ENCODE measurements at places on chromosomes 5 and 9. TPM values are rescaled to one million over a fixed set of nuclear protein-coding genes. Genes with fewer than 3 reads are reported as not detected.

The PTPN3 gene
- total RNA-seq, result not detected

DNA sequence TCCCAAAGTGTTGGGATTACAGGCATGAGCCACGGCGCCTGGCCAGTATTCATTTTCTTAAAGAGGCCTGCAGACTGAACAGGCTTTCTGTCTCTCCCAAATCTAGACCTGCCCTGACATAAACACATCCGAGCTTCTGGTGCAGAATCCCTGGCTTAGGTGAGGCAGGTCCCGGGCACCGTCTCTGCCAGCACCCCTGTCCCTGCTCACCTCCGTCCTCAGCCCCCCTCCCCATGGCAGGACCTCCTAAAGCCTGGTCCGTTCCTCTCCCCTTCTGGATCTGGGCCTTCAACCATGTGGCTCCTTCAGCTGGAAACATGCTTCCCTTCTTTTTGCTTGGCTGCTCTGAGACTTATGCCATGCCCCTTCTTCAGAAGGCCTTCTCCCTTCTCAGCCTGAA, 22.7 kb upstream of the RXRA start:
- DNase-seq, result no peak

GRCh38 chr5:18159331-18159730, 525.1 kb downstream of the TAF11L14 start:
- no peak for DNase-seq

GRCh38 chr5:7754997-7755596, 95.8 kb downstream of the CFAP90 start:
- peak; percentile 25 for DNase-seq

DNA sequence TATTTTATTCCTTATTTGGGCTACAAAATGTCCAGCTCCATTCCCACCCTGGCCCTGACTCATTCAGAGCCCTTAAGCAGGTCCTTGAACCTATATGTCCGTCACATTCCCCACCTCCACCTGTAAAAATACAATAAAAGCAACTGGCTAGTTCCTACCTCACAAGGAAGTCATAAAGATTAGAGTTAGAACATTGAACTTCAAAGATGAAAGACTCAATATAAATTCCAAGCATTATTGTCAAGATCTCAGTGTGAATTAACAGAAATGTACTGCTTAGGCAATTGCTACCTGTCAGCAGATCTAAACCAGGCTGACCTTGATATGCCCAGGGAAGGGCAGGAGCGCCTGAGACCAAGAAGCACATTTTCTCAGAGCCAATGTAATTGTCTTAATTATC, 221.8 kb downstream of the ENC1 start:
- DNase-seq, result no peak

GRCh38 chr9:124725068-124725452, 46.1 kb downstream of the NR6A1 start:
- DNase-seq, result no peak

GRCh38 chr5:79025054-79025472, 40.0 kb upstream of the ARSB start:
- peak; percentile 65 for DNase-seq

DNA sequence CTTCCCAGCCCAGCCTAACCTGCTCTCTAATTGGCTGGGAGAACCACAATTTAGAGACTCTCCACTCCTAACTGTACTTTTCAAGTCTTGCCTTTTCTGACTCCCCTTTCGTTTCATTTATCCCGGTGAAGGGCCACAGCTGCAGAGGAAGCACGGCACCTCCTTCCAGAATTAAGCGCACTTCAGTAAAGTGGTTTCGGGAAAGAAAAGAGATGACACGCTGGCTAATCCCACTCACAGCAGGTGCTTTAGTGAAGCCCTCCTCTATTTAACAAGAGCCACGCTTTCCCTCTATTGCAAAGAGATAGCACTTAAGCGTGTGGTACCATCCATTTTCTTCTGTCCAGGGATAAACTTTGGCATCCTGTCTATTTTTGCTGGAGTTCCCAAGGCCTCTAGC, 4.8 kb downstream of the DNAH5 start:
- DNase-seq, result no peak

GRCh38 chr5:171946000-171946781, 60.2 kb downstream of the FBXW11 start:
- DNase-seq, result no peak

DNA sequence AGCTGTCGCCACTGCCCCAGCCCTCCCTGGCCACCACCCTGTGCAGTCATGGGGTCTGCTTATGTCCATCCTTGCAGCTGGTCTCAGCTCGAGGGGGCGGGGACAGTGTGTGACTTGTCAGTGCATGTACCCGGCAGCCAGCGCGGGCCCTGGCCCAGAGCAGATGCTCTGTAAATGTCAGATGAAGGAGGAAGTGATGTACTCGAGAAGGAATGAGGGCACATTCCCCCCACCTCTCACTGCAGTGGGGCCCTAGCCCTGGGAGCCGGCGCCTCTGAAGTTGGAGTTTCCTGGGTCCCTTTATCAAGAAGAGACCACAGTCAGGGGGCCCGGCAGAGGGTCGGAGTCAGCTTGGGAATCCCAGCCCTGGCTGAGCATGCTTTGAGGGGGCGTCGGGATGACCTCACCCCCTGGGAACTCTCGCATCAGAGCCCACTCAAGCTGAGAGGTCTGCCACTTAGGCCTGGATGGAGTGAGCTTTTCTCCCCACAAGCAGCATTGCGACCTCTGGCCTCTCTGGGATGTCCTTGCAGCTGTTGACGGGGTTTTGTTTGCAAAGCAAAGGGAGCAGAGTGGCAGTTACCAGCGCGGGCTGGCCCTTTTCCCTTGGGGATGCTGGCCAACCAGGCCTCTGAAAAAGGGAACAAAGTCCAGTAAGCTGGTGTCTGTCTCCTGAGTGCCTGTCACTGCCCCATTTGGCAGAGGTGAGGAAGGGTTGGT, 19.0 kb downstream of the NEURL1B start:
- DNase-seq, result no peak

DNA sequence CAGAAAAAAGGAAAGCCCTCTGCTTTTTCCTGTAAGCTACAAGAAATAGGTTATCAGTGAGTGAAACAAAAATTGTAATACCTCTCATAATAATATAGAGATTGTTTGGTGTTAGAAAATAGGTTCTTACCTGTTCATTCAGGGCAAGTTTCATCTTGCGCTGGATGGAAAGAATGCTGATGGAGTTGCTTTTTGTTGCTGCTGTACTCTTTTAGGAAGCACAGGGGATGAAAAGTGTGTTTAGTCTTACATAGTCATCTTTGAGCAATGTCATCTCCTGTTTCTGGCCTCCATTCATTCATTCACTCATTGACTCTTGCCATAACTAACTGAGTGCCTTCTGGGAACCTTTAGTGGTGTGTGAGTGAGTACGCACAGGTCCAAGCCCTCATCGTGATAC, 6.4 kb downstream of the ENTREP1 start:
- no peak for DNase-seq

GRCh38 chr5:170383227-170383626, 5.9 kb downstream of the KCNMB1 start:
- DNase-seq, result no peak

DNA sequence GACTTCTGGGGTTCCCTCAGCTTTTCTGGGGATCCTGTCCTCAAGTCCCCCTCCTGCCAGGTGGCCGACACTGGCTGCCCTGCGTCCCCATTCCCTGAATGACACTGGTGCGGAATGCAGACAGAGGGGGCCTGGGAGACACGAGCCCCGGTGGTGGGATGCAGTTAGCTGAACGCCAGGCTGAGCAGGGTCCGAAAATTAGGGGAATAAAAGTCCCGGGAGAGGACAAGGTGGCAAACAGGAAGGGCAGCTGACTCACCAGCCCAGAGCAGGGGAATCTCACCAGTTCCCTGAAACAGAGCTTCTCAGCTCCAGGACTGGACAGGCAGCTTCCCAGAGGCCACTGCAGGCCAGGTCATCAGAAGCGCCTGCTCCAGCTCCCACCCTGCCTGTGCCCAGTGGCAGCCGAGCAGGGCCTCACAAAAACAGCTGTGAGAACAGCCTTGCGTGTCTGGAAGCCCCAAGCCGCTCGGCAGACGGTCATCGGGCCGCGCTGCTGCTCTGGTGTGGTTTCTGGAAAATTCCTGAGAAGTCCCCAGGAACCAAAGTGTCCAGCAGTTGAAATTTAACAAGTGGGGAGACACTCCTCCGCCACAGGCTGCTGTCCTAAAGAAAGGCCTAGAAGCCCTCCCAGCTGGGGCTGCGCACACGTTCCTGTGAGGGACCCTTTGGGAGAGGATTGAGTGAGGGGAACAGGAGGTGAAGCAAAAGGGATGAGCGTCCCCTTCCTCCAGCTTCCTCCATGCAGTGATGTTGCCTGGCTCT, 47.6 kb upstream of the EXOC3 start:
- DNase-seq, result peak; percentile 73

- no peak for DNase-seq
These were observed 94.7 kb upstream of the RUSC2 start for GRCh38 chr9:35395076-35395705.

DNA sequence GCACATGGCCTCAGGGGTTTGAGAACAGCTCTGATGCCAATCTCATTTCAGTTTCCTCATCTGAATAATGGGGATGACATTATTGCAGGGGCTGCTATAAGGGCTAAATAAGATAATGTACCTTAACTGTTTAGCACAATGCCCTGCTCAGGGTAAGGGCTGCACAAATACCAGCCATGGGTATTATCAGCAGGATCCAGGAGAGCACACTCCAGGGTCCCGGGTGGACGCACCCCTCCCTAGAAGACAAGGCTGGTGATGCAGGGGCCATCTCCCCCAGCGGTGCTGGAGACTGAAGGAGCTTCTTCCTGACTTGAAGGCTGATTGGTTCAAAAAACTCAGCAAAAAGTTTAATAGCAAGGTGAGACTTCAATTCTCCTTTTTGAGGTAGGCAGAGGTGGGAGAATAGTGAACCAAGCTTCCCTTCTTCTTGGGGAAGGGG, 2.7 kb upstream of the CXXC5 start:
- no peak for DNase-seq

DNA sequence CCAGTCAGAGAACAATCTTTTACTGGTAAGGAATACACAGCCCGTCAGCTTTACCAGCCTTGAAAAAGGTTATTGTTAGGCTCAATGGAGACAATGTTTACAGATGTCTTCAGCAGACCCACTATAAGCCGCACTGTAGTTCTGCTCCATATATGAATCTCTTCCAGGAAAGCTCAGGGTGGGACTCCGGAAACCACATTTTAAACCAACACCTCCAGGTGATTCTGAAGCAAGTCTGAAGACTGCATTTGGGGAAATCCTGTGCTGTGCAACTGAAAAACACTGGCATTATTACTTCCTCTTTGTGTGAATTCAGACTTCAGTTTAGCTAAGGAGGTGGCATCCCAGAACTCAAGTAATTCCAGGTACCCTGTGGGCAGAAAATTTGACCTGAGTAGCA, 3.5 kb downstream of the GZMK start:
- DNase-seq, result no peak

GRCh38 chr9:127526655-127527559, 75.6 kb downstream of the LRSAM1 start:
- no peak for DNase-seq
